ENCODE measurements at places on chromosomes 3 and 15.

DNA sequence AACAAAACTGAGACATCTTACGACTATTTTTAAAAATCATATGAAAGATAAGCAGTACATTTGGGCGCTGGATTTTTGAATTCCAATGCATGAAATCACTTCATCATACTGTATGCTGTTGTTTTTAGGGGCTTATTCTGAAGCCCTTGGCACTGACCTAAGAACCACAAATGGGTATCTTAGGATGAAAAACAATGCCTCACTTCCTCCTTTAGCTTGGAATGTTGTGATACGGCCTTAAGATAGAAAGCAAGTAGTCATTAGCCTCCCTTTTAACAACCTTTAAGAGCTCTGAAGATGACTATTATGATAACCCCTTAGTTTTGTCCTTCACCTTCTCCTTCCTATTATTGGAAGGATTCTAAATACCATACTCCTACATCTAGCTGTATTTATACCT lies 289.8 kb downstream of the ARPP21 start:
- DNase-seq = no peak

DNA sequence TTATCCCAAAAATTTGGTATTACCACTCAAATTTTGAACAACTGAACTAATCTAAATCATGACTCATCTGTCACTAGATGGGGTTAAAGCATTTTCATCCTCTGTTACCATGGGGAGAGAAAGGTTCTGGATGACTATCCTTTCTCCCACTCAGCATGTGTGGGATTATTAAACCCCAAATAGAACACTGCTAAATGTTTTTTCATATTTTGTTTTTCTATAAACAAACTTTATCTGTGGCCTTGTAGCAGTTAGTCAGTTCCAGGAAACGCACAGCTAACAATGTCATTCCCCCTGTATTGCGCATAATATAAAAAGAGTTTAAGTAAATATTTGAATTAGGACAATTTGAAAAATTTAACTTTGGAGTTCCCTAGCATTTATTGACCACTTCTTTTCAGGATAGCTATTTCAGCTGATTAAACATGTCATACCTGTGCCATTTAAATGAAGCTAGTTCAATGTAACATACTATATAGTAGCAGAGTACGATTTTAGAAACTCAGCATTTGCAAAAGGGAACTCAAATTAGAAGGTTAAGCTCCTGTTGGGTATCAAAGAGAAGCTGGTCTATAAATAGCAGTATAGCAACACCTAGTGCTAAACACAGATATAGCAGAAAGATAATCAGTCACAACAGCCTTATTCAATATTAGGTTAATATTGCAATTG lies 9.2 kb upstream of the TMEM212 start:
- peak; percentile 54 for DNase-seq

- DNase-seq = no peak
Observed at GRCh38 chr15:101118615-101119014, 133.2 kb downstream of the CHSY1 start.

DNA sequence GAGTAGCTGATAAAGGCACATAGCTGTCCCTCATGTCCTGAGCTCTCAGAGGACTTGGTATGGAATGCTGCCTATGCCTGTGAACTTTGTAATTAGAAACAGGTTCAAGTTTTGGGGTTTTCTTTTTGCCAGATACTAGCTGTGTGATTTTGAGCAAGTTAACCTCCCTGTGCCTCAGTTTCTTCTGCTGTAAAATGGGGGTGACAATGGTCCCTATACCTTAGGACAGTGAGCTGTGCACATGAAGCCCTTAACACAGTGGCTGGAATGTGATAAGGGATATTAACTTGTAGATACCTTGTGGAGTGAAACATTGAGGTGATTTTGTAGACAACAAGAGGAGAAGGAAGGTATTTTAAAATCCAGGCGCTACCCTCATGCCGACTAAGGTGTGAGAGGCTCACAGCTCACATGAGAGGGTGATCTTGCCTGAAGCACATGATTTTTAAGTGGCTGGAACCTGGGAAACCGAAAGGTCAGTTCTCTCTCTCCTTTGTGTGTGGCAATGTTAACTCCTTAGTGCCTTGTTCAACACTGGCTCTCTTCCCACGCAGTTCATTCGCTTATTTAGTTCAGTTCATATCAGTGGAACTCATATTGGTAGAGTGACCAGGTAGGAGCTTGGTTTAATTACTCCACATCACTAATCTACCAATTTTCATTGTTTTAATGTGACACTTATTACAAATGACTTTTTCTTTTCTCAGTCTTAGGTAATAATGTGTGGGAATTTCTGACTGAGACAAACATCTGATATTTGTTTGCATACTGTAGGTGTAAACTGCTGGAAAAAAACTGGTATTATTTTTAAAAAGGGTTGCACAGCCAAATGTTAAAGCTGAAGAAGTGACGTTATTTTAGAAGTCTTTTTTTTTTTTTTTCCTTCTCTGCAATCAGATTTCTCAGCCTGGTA lies 236.2 kb downstream of the ITPR1 start:
- no peak for DNase-seq

DNA sequence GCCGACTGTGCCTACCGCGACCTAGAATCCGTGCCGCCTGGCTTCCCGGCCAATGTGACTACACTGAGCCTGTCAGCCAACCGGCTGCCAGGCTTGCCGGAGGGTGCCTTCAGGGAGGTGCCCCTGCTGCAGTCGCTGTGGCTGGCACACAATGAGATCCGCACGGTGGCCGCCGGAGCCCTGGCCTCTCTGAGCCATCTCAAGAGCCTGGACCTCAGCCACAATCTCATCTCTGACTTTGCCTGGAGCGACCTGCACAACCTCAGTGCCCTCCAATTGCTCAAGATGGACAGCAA lies 1.4 kb downstream of the ISLR start:
- DNase-seq = no peak

- DNase-seq = no peak
Observed at GRCh38 chr3:147015334-147015733, 391.0 kb downstream of the ZIC4 start.
